ENCODE measurements at places on chromosomes 2 and 18.

DNA sequence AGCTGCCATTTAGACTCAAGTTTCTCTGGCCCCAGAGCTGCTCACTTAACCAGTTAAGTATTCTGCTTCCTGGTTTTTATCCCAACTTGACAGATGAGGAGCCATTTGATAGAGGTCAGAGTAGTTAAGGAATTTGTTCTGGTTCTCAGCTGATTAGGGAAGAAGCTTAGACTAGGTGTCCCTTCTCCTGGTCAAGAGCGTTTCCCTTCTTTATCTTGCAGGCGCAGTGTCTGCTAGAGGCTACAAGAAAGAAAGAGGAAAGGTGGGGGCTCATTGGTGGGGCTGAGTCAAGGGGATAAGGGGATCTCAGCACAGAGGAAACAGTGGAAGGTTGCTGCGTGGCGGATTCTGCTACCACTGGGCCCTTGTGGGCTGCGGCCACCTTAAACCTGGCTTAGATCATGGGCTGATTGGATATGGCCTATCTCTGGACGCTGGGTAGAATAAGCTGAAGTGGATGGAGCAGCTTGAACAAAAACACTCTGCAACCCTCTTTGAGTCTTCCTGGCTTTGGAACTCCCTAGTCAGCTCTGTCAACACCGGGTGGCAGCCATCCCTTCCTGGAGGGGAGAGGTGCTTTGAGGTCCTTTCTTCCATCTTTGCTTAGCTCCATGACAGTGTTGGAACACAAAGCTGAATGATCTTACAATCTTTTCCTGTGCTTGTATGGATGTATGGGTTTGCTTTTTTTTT lies 70.8 kb downstream of the QPCT start:
- no peak for DNase-seq

GRCh38 chr2:126660971-126661370 lies 5.0 kb downstream of the GYPC start:
- no peak for DNase-seq

DNA sequence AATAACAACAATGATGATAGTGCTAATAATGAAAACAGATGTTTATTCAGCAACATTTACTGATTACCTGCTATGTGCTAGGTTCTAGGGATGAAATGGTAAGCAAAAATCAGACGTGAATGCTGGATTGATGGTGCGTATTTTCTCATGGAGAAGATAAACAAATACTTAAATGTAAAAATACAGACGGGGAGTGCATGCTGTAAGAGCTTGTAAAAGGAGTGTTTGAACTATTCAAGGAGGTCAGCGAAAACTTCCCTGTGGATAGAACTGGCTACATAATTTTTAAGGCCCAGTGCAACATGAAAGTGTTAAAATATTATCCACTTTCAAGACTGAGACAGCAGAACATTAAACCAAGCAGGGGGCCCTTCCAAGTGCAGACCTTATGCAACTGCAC lies 22.1 kb downstream of the MTX2 start:
- DNase-seq: no peak

DNA sequence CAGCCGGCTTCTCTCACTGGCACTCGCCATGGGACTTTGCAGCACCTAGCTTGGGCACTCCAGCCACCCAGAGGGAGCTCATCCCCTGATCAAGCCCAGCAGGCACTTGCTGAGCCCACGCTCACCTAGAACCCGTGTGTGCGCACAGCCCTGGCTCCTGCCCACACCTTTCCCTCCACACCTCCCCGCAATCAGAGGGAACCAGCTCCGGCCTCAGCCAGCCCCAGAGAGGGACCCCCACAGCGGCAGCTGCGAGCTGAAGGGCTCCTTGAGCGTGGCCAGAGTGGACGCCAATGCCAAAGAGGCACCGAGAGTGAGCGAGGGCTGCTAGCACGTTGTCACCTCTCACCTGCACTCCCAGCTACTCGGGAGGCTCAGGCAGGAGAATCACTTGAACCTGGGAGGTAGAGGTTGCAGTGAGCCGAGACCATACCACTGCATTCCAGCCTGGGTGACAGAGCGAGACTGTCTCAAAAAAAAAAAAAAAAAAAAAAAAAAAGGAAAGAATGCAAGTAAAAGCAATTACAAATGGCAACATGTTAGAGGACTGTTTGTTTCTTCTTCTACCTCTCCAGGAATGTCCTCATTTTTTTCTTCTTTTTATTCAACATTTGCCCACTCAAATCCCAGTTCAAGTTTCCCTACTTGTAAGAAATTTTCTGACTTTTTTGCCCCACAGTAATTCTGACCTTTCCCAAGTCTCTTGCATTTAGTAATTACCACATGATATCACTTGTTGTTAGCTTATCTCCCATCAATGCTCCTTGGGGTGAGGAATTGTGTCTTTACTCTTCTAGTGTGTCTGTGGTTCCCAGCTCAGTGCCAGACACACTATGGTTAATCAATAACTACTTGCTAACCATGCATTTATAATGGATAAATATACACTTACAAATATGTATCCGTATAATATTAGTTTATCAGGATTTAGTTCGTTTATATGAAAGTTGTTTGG lies 40.6 kb upstream of the ST3GAL5 start:
- no peak for DNase-seq

GRCh38 chr2:235577404-235578330 lies 83.8 kb downstream of the AGAP1 start:
- no peak for DNase-seq

GRCh38 chr2:122100756-122101155 lies 345.3 kb downstream of the TSN start:
- no peak for DNase-seq

All from effector memory CD8-positive, alpha-beta T cell (primary cell).